ENCODE measurements at places on chromosomes 6 and 20.

DNA sequence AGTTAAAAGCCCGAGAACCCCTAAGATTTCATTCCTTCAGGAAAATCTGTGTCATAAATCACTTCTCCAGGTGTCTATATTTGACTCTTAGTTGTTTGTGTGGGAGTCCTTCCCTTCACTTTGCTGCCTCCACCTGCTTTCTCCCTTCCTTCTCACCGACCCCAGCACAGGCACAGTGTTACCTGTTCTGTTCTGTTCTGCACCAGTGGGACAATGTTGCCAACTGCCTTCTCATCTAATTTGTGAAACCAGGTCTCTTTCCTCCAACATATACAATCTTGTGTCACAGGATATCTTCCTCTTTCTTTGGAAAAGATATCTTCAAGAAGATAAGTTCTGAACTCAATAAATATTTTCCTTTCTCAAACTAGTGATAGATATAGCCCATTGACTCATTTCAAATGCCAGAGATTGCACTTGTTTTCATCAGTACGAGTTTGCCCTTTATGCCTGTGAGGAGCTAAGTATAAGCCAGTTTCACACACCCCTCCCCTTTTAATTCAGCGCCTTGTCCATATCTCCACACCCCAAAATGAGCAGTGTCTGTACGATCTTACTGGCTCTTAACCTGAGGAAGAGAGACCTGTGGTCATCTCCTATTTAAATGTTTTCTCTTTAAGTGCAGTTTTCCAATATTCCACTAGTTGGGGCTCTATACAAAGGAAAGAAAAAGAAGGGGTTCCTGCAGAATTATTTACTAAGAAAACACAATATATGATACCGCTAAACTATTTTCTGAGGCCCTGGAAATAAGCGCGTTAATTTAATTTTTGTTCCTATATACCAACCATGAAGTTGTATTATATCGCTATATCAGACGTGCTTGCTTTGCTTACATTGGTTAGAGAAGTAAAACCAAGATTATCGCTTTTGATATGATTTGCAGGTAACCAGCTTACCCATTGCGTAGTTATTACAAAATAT lies 81.6 kb upstream of the PREP start:
- DNase-seq, result no peak

DNA sequence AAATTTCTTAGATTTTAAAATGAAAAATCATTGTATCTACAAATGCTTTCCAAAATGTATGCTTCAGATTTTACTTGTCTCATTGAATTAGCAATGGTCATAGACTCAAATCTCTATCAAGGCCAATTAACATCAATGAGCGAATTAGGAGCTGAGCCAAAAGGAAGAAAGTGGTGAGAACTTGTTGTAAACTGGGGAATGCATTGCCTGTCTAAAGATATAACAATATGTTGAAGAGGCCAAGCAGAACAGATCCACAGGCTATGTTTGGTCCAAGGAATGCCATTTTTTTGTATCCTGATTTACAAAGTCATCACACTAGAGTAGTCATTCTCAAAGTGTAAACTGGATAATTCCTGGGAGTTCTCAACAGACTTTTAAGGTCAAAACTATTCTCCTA lies 370.7 kb downstream of the GJA1 start:
- DNase-seq, result no peak

DNA sequence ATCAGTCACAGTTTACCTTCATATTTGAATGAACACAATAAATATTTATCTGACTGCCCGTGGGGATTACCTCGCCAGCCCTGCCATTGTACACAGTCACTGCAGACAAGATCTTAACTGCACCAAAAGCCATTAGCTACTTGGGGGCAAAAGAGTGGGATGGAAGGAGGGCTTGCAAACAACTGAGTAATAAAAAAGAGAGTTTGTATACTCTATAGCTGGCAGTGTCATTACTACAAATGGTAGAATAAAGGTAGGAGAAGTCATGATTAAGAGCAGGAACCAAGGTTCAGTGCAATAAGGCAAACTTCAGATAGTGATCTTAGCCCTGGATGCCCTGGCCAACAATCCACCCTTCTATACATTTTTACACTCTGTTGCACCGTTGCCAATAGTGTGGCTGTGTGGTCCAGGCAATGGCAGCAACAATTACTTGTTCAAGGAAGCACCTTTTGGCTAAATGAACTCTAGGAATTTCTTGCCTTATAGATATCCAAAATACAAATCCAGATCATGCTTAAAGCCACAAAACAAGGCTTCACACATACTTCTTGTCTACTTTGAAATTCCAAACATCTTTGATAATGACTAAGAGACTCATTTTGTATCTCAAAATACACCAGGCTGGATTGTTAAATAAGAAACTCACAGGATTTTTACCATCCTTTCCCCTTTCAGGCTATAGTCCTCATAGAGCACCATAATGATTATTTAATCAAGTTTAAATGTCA lies 955.4 kb upstream of the ADGRB3 start:
- DNase-seq, result no peak

DNA sequence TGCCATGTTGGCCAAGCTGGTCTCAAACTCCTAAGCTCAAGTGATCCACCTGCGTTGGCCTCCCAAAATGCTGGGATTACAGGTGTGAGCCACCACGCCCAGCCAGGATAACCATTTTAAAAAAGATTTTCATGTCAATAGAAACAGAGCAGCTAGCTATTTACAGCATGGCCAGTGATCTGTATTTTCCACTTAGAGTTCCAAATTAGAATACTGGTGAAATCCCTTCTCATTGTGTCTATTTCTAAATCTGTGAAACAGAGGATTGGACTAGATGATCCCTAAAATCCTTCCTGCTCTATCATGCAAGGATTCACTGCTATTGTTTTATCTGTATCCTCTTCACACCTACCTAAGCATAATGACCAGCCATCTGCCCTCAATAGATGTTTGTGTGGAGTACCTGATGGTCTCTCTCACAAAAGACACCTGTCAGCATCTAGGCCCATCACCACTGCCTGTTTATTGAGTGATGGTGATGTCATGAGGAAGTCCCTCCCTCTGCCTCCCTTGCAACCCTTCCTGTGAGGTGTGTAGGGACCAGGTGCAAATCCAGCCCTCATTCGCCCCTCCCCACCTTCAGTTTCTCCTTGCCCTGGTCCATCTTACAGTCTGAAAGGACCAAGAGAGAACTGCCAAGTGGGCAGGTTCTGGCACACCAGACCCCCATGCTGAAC lies 26.5 kb upstream of the SMIM29 start:
- no peak for DNase-seq

DNA sequence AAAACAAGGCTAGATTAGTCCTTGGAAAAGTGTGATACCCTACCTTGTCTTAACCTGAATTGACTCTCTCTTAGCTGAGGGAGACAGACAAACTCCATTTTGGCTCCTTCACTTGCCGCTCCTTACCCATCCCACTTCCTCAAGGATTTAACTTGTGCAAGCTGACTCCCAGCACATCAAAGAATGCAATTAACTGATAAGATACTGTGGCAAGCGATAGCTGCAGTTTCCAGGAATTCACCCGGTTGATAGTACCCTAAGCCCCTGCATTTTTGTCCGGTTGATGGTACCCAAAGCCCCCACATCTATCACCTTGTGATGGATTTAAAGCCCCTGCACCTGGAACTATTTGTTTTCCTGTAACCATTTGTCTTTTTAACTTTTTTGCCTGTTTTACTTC lies 1.9 kb upstream of the SERINC3 start:
- no peak for DNase-seq
